ENCODE measurements at places on chromosomes 6 and 20.

- no peak for DNase-seq
Measured at GRCh38 chr6:106287215-106287614, 38.3 kb downstream of the ATG5 start.

GRCh38 chr6:127824061-127824460, 76.8 kb downstream of the THEMIS start:
- DNase-seq = no peak

GRCh38 chr6:45613656-45614055, 235.9 kb upstream of the SUPT3H start:
- DNase-seq = no peak

DNA sequence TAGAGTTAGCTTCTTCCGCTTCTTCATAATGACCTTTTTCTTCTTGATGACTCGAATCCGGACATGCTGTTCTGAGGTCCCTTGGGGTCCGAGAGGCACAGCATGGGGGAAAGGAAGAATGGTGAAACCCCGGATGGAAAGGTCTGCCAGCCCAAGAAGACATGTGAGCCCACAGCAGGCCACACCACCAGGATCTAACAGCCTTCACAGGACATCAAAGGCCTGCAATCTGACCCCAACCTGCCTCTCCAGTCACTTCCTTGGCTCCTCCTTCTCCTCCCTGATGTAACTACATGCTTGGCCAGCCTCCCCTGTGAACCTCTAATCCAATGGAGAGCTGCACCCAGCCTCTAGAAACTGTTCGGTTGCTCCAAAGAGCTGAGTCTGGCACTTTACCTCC, 1.6 kb downstream of the CPXM1 start:
- DNase-seq = peak; percentile 94

DNA sequence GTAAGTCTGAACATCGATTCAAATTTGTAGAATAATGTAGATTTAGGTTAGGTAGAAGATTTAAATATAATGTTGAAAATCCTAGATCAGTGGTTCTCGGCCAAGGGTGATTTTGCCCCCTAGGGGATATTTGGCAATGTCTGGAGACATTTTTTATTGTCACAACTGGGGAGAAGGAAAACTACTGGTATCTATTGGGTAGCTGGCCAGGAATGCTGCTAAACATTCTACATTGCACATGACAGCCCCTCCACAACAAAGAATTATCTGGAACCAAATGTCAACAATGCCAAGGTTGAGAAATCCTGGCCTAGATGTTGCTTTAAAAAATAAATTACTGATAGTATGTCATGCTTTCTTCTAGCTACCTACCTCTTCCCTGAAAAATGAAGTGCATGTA, 76.1 kb downstream of the HIVEP2 start:
- no peak for DNase-seq

DNA sequence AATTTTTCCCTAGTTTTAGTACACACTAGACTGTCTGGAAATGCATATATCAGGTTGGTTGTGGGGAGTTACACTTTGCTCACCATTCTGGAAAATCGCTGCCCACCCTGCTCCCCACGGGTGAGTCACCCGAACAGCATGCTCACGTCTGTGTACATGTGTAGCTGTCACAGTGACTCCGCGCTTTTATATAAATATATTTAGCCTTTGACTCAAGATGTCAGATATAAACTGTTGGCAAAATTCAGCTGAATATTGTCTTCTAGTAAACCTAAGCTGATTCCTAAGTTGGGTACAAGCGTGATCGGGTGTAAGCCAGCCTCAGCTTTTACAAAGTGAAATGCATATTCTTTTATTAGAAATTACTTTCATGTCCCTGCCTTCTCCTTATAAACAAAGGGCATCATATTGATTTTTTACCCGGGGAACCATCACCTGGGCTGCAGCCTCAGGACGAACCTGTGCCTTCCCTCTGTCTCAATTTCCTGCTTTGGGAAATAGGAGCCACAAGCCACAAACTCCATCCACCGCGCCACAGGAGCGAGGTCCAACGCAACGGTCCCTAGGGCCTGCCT, 4.3 kb downstream of the SDCBP2 start:
- peak; percentile 35 for DNase-seq
